Stimulated activated CD8-positive, alpha-beta memory T cell treated with anti-CD3 and anti-CD28 coated beads, Interleukin-2, amount 100 ng/mL, for 1 hour (primary cell): ENCODE measurements at places on chromosomes 4 and X.

DNA sequence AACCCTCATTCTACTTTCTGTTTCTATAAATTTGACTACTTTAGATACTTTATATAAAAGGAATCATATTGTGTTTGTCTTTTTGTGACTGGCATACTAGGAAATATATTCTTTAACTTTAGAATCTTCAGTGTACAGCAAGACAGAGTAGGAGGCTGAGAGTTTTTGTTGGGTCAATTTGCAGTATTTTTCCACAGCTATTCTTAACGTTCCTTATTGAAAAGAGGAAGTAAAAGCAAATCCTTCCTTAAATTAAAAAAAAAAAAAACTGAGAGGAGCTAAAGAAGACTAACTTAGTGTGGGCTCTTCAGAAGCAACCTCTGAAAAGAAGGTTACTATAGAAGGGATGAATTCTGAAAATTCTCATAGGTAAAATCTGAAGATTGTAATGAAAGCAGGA lies 1194.6 kb downstream of the ADGRL3 start:
- DNase-seq, result no peak

DNA sequence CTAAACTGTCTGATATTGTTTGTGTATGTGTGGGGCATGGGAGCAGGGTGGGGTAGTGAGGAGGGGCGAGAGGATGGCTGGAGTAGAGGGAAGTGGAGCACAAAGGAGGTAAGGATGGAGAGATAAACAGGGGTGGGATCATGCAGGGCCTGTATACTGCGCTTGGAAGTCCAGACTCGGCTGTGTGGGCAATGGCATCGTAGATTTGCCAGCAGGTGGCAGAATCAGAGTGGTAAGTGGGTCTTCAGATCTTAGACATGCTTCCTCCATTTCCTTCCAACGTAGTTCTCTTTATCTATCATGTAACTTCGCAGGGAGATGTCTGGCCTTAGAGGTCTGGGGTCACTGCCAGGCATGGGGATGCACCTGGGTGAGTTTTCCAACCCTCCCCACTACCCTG lies 155.5 kb downstream of the PDGFRA start:
- no peak for DNase-seq

DNA sequence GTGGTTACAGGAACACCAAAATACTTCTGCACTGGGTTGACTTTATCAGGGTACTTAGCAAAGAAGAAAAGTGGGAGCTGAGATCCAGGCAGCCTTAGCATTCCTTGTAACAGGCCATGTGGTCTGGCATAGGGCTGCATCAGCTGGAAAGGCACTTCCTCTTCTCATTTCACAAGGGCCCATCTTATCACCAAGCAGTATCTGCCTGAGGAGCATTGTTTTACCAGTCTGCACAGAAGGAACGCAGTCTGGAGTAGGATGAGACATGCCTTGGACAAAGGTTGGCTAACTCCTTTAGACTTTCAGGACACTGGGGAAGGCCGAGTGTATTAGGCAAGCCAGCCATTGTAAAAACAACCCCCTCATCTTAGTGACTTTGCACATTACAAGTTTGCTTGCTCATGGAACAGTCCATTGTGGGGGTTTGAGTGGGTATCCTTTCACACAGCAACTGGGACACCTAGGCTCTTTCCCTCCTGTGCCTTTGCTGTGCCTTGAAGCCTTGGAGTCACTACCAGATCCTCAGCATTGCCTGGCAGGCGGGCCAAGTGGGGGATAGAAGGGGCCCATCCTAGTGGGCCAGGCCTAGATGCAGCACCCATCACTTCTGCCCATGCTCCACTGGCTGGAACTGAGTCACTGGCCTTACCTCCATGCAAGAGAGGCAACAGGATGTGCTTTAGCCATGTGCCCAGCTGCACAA lies 4.6 kb downstream of the SUV39H1 start:
- no peak for DNase-seq

- no peak for DNase-seq
These were observed 2.5 kb downstream of the SH3BP2 start for GRCh38 chr4:2795300-2795892.

- no peak for DNase-seq
These were observed 76.5 kb upstream of the BCOR start for GRCh38 chrX:40174001-40174853.

DNA sequence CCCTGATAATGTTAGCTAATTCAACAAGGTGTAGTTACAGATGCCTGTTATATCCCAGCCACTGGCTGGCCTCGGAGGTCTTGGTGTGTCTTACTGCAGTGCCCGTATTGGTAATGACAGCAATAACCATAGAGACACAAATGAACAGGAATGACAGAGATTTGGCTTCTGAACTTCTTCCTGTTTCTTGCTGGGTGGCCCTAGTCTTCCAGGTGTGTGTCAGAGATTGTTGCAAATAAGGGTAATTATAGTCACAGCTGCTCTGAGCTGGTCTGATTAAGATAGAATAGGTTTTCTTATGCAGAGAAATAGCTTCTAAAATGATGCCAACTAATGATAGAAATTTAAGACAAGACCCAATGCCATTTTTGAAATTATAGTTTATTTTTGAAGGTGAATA lies 64.1 kb upstream of the MAD2L1 start:
- no peak for DNase-seq
